Thymus (tissue), 14 donors: ENCODE measurements at places on chromosomes 11 and 22. TPM values are rescaled to one million over a fixed set of nuclear protein-coding genes. Genes with fewer than 3 reads are reported as not detected.

DNA sequence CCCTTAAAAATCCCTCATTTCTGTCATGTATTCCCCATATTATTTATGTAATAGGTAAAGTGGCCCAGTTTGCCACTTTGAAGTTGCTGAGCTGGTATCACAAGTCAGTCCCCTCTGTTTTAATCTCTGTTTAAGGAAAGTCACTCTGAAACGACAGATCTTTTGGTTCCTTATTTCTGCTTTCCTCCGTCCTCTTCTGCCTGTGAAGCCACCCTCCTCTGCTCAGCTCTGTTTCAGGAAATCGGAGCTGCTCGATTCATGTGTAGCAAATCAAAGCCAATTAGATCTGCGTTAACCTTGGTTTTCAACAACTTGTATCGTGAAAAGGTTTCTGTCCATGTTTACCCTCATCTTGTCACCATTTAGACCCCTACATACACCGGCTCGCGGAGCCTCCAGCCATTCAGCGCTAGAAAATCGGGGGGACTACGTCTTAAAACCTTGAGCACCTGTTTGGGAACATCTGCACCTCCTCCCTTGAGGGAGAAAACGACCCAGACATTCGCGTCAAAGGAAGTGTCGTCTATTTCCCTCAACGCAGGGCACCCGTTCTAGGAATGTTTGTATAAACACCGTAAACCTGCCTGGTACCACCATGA, 576 bp upstream of the SC5D start:
- no peak for DNase-seq

GRCh38 chr11:37502202-37502601, 904.2 kb upstream of the RAG2 start:
- DNase-seq: no peak

FGF4 gene
- total RNA-seq: 0.09 TPM

GRCh38 chr11:21456186-21456585, 736.7 kb upstream of the ANO5 start:
- no peak for DNase-seq

DNA sequence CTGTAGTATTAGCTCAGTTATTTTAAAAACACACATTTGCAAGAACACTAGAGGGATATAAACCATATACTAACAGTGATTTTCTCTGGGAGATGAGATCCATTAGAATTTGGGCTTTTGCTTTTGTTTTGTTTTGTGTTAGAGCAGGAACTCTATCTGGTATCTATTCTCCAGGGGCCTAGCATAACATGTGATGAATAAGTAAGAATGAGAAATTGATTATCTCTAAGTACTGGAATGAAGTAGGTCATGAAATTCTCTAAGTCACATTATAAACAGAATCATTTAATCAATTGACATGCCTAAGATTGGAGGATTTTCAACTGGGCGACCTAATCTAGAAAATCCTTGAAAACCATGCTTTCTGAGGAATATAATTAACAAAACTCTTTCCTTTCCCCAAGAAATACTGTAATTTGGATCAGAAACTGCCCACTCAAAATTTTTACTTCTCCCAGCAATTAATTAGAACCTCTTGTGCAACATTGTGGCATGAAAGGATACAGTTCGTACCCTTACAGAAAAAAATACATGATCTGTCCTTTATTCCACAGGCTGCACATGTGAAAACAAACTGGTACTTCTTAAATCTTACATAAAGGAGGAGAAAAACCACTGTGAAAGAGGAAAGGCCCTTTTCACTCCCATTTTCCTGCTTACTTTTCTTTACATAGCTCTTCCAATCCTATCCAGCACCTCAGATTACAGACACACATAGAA, 93.5 kb downstream of the MRTFA start:
- DNase-seq: no peak

- DNase-seq: no peak
Observed at GRCh38 chr22:40782521-40782920, 36.6 kb downstream of the SLC25A17 start.

DNA sequence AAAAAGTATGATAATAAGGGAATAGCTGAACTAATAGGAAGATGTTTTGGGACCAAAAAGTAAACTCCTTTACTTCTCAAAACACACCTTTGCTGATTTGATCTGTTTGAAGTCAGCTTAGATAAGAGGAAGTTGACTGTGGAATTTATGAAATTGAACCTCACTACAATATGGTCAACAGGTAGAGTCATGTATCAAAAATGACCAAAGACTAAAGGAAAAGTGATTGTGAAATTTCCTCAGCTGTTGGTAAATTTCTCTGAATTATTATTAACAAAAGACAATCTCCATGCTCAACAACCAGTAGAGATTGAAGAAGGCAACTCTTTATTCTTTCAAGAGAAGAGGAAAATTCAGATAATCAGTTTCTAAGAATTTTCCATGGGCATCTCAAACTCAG, 826.5 kb downstream of the KCNA4 start:
- DNase-seq: no peak

GRCh38 chr11:93288767-93289166, 41.8 kb upstream of the DEUP1 start:
- no peak for DNase-seq

MN1 gene
- total RNA-seq: 0.47 TPM

DNA sequence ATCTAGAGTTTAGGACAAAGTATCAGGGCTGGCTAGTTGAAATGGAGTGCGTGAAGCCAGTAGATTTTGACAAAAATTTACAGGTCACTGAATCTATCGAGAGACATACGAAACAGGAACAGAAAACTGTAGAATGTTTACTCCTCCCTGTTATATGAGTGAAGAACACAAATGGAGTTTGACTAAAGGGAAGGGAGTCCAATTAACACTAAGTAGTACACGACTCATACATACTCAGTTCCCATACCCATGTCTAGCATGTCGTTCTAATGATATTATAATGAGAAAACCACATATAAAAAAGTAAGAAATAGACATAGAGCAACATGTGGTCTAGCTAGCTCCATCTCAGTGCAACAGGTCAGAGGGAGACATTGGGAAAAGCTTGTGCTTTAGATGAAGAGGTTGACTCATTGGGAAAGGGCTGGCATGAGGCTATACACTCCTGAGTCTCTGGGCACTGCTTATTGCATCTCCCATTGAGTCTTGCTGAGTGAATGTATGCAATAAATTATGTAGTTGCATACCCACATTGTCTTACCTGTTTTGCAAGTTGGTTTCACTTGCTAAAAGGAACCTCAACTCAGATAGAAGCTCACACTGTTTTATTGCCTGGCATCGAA, 43.5 kb downstream of the CD44 start:
- no peak for DNase-seq

DNA sequence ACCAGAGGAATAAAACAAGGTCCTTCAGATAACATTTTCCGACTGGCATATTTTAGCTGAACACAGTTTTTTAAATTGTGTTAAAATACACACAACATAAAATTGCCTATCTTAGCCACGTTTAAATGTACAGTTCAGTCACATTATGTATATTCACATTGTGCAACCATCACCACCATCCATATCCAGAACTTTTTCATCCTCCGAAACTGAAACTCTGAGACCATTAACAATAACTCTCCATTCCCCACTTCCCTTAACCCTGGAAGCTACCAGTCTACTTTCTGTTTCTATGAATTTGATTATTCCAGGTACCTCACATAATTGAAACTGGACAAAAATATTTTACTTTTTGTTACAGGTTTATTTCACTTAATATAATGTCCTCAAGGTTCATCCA, 213.3 kb downstream of the ETS1 start:
- no peak for DNase-seq

- DNase-seq: no peak
Observed at GRCh38 chr11:79485694-79486093, 44.9 kb upstream of the TENM4 start.

DNA sequence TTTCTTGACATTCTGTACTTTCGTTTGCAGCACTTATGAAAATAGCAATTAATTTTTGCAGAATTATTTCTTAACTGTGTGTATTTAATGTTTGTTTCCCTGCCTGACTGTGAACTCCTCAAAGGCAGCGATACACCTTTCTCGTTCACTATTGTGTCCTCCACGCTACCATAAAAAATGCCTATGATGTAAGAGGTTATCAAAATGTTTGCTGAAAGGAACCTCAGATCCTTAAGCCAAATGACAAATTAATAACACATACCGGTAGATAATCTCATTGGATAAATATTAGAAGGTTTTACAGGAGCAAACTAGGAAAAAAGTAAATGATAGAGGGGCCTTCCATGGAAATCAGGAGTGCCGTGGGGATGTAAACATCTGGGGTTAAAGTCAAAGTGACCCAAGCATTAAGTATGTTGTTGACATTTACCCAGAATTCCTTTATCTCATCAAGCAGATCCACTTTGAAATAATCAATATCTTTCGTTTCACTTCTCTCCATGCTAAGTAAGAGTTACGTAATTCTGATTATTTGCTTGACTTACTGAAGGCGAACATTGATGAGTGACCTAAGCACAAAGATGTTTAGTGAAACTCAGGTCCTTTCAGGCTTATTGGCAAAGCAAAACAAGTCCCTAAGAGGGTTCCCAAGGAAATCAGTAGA, 2.6 kb upstream of the OOSP3 start:
- no peak for DNase-seq

LMNTD2 gene
- 1.1 TPM for total RNA-seq

CD44 gene
- 51.1 TPM for total RNA-seq

UEVLD gene
- total RNA-seq: 10.1 TPM

GRCh38 chr11:101866619-101867491, 48.0 kb upstream of the CEP126 start:
- DNase-seq: no peak

DNA sequence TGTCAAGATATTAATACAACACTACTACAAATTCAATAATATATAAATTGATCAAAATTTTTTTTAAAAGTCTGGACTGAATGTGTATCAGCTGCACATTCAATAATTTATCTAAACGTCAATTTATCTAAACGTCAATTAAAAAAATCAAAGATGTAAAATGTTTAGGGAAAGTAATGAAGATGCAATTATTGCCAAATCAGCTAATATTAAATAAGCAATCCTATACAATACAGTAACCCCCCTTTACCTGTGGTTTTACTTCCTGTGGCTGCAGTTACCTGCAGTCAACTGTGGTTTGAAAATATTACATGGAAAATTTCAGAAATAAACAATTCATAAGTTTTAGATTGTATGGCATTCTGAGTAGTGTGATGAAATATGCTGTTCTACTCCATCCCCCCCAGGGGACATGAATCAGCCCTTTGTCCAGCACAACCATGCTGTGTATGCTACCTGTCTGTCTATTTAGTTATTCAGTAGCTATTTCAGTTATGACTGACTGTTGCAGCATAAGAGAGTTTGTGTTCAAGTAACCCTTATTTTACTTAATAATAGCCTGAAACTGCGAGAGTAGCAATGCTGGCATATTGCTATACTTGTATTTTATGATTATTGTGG, 72.2 kb downstream of the CWF19L2 start:
- no peak for DNase-seq

- no peak for DNase-seq
Observed at GRCh38 chr11:76263657-76264056, 57.4 kb upstream of the WNT11 start.

GRCh38 chr11:71209656-71210055, 42.7 kb downstream of the SHANK2 start:
- no peak for DNase-seq
